ENCODE measurements at places on chromosomes 12 and 14.

- no peak for DNase-seq
Observed at GRCh38 chr12:52337054-52337453, 15.9 kb upstream of the KRT83 start.

GRCh38 chr12:6824901-6825381, 3.3 kb upstream of the P3H3 start:
- no peak for DNase-seq

- no peak for DNase-seq
Observed at GRCh38 chr12:15863984-15864383, 18.2 kb upstream of the STRAP start.

DNA sequence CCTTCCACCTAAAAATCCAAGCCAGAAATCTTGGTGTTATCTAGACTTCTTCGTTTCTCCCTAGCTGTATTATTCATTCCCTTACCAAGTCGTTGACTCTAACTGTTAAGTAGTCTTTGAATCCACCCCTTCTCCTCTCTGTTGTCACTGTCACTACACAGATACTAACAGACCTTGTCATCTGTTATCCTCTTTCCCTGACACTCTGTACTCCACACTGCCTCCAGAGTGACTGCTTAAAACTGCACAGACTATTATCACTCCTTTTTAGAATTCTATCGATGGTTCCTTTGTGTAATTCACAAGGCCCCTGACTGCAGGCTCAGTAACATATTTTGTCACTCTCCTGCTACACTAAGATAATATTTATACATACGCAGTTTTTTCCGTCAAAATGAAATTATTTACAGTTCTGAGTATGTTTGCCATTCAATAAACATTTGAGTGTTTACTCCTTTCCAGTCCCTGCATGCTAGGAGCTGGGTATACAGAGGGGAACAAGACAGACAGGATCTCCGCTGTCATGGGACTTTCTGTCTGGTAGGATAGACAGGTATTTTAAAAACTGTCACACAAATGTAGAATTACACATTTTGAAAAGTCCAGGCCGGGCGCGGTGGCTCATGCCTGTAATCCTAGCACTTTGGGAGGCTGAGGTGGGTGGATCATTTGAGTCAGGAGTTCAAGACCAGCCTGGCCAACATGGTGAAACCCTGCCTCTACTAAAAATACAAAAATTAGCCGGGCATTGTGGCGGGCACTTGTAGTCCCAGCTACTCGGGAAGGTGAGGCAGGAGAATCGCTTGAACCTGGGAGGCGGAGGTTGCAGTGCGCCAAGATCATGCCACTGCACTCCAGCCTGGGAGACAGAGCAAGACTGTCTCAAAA, 3.8 kb downstream of the MARS1 start:
- no peak for DNase-seq

GRCh38 chr12:19248929-19249602, 119.5 kb downstream of the PLEKHA5 start:
- DNase-seq = no peak

DNA sequence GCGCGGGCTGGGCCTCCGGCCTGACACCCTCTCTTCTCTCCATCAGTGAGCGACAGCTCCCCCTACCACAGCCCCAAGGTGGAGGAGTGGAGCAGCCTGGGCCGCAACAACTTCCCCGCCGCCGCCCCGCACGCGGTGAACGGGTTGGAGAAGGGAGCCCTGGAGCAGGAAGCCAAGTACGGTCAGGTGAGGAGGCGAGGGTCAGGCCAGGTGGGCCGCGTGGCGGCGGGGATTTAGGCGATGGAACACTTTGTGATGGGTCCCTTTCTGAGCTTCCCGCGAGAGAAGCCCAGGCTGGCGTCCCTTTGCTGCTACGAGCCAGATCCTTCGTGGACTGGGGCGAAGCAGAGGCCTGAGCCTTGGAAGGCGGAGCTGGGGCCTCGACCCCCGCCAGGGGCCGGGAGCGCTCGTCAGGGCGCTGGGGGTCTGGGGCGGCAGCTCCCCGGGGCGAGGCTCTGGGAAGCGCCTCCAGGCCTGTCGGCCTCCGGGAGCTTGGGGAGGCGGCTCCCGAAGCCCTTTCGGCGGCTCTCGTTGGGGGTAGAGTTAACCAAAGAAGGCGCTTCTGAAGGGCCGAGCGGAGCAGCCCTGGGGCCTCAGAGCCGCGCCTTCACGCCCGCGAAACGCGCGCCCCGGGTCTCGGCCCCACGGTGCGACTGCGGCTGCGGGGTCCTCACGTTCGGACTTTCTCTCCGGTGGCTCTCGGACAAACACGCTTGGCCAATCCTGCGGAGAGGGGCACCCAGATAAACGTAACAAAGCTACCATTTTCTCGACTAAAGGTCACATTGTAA, 5.0 kb downstream of the PAX9 start:
- DNase-seq = no peak

- no peak for DNase-seq
Observed at GRCh38 chr12:128267651-128268378, 845 bp downstream of the TMEM132C start.

- DNase-seq = no peak
Observed at GRCh38 chr12:53961025-53961761, 6.5 kb downstream of the HOXC12 start.

DNA sequence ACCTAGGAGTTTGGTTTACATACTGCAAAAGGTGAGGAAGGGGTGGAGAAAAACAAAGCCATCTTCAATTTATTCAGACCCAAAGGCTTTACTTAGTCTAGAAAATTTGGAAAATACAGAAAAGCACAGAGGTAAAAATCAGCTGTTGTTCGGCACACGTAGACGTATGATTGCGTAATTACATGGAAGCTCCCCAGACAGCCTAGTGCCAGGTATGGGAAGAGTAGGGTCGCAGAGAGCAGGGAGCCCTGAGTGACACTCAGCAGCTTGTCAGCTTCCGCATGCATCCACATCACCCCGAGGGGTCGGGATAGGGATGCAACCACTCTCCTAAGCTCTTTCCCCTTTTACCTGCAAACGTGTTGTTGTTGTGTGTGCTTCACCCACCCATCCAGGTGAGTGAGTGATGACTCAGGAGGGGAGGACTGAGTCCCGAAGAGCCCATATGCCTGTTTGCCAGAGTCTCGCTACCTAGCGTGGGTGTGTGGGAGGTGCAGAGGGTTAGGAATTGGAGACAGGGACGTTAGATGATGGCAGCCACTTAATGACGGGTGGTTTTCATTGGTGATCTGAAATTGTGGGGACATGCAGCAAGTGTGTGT, 20.1 kb downstream of the PIWIL1 start:
- no peak for DNase-seq

DNA sequence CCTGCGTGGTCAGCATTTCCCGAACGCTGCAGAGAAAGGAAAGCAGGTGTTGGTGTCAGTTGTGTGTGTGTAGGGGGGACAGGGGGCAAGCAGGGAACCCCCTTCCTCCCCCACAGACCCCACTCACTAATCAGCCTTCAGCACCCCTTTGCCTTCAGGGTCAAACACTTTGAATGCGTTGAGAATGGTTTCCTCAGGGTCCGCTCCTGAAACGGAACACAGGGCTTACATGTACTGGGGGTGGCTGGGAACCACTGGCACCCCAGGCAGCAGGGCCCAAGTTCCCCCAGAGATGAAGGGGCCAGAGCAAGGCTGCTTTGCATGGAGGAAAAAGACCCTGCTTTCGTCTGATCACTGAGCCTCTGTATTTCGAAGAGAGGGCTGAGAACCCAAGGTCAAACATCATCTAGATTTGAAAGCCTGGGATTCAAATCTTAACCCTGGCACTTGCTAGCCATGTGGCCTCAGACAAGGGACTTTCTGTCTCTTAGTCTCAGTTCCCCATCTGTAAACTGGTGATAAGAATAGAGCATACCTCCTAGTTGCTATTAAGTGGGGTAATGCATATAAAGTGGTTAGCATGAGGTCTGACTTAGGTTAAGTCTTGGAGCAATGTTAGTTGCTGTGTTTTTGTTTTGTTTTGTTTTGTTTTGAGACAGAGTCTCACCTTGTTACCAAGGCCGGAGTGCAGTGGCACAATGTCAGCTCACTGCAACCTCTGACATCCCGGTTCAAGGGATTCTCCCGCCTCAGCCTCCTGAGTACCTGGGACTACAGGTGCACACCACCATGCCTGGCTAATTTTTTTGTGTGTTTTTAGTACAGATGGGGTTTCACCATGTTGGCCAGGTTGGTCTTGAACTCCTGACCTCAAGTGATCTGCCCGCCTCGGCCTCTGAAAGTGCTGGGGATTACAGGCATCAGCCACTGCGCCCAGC, 7.0 kb downstream of the MYL2 start:
- no peak for DNase-seq

- DNase-seq = peak; percentile 15
Observed at GRCh38 chr12:10331642-10332239, 24.1 kb downstream of the KLRD1 start.

DNA sequence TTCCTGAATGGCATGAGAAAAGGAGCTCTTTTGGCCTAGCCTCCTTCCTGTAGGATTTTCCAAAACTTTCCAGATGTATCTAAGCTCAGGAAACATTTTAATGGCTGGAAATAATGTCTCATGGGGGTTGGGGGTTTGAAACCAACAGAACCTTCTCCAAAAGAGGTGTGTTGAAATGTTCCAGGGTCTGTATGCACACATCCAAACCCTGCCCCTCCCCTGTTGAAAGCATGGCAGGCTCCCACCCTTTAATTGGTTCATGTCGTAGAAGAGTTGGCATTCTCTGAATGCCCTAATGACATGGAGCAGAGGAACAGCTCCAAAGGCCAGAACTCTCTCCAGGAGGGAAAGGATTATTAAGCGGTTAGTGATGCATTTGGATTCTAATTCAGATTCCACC, 353.2 kb downstream of the ZFP36L1 start:
- no peak for DNase-seq

- DNase-seq = no peak
Observed at GRCh38 chr12:113537046-113537750, 65.5 kb upstream of the LHX5 start.

DNA sequence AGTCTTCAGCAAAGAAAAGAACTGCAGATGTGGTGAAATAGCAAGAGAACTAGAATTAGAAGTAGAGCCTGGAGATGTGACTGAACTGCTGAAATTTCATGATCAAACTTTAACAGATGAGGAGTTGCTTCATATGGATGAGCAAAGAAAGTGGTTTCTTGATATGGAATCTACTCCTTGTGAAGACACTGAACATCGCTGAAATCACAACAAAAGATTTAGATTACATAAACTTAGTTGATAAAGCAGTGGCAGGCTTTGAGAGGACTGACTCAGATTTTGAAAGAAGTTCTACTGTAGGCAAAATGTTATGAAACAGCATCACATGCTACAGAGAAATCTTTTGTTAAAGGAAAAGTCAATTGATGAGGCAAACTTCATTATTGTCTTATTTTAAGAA, 175.0 kb downstream of the KIF21A start:
- no peak for DNase-seq

DNA sequence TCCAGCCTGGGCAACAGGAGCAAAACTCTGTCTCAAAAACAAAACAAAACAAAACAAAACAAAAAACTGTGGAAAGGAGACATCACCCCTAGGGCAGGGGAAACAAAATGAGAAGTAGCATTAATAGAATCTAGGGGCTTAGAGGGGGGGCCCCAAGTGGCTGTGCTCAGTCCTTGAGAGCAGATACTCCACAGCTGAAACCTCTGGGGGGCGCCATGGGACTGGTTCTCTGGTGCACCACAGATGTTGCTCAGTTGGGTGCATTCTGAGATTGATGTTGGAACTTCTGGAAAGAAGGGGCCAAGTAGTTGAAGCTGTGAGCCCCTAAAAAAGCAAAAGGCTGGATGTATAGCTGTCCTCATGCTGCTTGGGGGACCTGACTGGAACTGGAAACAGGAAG, 11.8 kb upstream of the SYNE2 start:
- no peak for DNase-seq
